Putamen (tissue), 1 donor: ENCODE measurements at places on chromosomes 5 and 9.
A peak's percentile ranks its signal among the peaks of the same experiment; 100 is the strongest.

- DNase-seq, result no peak
Measured at GRCh38 chr5:169037466-169037865, 263.5 kb downstream of the SLIT3 start.

GRCh38 chr5:56064984-56065383, 70.2 kb upstream of the IL6ST start:
- no peak for DNase-seq

- DNase-seq, result no peak
Measured at GRCh38 chr5:87156631-87157030, 111.1 kb upstream of the RASA1 start.

GRCh38 chr9:114869845-114870244, 60.5 kb downstream of the TNFSF8 start:
- no peak for DNase-seq

DNA sequence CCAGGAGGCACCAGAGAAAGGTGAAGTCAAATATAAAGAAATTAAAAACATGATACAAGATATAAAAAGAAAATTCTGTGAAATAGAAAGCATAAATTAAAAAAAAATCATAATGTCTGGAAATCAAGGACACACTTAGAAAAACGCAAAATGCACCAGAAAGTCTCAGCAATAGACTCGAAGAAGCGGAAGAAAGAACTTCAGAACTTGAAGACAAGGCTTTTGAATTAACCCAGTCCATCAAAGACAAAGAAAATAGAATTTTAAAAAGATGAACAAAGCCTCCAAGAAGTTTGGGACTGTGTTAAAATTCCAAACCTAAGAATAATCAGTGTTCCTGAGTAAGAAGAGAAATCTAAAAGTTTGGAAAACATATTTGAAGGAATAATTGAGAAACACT, 168.3 kb downstream of the PRR16 start:
- DNase-seq, result no peak

GRCh38 chr9:27043176-27043575, 37.7 kb upstream of the LRRC19 start:
- no peak for DNase-seq

DNA sequence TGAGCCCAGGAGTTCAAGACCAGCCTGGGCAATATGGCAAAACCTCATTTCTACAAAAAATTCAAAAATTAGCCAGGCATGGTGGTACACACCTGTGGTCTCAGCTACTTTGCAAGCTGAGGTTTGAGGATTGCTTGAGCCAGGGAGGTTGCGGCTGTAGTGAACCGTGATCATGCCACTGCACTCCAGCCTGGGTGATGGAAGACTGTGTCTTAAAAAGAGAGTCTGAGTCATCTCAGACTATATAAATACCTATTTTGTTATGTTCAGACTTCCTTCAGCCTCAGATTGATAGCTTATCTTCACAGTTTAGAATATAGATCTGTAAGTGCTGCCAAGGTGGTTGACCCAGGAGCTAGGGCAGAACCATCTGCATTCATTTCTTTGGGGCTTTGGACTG, 1.6 kb upstream of the PAIP2 start:
- no peak for DNase-seq

DNA sequence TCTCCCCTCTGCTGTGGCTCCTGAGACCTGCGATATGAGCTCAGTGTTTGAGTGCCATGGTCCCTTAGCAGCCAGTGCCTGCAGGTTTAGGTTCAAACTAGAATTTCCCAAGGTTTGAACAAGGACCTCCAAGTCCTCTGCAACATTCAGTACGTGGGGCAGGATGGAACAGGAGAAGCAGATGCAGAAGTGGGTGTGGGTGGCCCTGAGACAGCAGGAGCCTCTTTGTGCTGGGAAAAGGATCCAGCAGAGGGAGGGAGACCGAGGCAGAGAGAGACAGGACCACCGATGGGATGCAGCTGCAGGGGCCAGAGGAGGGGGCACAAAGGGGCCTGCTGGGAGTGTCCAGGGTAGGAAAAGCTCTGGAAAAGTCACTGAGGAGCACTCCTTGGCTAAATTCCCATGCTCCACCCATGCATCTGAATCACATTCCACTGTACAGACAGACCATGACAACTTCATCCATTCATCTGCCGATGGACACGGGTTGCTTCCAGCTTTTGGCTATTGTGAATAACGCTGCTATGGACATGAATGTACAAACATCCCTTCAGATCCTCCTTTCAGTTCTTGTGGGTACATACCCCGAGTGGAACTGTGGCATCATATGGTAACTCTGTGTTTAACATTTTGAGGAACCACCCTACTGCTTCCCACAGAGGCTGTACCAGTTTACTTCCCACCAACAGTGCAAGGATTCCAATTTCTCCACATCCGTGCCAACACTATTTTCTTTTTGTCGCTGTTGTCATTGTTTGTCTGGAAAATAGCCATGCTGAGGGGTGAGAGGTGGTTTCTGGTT, 26.7 kb upstream of the SUSD3 start:
- DNase-seq, result no peak

- no peak for DNase-seq
Measured at GRCh38 chr5:16935231-16936149, 598 bp downstream of the MYO10 start.

GRCh38 chr5:153745778-153746395, 255.4 kb downstream of the GRIA1 start:
- DNase-seq, result peak; percentile 49

- DNase-seq, result no peak
Measured at GRCh38 chr5:72282878-72283277, 37.2 kb downstream of the MRPS27 start.

DNA sequence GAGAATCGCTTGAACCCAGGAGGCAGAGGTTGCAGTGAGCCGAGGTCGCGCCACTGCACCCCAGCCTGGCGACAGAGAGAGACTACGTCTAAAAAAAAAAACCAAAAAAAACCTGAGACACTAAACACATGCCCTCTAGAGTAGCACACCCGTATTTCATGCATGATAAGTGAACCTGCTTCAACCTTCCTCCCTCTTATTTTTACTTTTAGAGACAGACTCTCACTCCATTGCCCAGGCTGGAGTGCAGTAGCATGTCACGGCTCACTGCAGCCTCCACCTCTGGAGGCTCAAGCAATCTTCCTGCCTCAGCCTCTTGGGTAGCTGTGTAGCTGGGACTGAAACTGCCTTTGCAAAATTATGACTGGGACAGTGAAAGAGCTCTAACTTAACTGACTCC, 17.6 kb upstream of the NANS start:
- no peak for DNase-seq

- DNase-seq, result no peak
Measured at GRCh38 chr9:135763716-135764446, 61.9 kb downstream of the KCNT1 start.

- no peak for DNase-seq
Measured at GRCh38 chr5:53407373-53407772, 73.1 kb upstream of the FST start.

DNA sequence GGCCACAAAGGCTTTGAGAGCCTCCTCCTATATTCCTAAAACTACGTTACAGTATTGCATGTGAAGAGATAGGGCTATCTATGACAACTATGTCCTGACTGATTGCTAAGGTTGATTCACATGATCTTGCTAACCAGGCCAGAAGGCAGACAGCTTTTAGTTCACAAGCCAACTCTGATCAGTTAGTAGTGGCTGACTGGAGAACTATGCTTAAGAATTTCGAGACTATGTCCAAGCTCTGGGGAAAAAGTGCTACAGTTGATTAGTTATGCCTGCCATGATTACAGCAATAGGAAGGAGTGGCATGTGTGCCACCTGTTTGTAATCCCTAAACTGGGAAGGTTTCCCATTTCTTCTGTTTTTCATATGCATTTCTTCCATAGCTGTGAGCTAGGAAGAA, 223.4 kb downstream of the DOCK8 start:
- no peak for DNase-seq

DNA sequence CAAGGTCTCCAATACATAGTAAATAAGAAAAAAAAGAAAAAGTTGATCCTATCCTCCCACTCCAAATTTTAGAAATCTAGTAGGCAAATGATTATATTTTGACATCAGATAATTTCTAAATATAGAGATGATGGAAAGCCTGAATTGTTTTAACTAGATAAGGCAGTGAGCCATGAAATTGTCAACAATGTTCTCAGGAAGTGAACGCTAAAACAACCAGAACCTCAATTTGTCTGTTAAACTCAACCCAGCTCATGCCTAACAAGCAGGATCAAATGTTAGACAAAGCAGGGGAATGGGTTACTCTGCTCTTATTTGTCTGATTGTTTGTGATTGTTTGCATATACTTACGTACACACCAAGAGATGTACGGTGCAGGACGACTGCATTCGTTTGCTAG, 49.2 kb downstream of the ESM1 start:
- DNase-seq, result no peak

DNA sequence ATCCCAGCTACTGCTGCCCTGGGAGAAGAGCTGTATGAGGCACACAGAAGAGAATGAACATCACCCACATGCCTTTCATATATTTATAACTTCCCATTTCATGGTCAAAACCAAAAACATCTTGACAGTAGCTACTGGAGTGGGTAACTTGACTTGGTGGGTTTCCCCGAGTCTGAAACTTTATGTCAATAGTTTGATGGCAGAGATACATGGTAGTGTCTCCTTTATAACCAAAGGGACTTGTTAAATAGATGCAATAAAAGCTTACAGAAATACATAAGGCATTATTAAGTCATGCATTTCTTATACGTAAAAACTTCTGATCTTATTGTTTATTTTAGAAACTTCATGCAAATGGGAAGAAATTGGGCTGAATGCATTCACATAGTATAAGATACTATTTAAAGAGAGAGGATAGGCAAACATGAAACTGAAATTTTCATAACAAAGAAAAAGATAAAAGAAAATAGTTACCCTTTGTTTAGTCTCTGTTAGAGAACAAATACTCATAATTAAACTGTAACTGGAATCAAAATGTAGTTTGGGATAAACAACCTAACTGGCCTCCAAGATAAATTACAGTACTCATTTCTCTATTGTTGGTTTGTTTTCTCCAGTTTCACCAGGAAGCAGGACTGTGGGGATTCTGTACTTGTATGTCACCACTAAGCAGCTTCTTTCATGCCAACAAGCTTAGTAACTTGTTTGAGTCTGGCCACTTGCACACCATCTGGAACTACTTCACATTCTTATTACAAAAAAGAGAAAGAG, 459.3 kb upstream of the MEF2C start:
- DNase-seq, result no peak

GRCh38 chr9:118567861-118568260, 801.4 kb downstream of the BRINP1 start:
- no peak for DNase-seq

GRCh38 chr5:56270058-56270457, 36.9 kb upstream of the ANKRD55 start:
- no peak for DNase-seq

DNA sequence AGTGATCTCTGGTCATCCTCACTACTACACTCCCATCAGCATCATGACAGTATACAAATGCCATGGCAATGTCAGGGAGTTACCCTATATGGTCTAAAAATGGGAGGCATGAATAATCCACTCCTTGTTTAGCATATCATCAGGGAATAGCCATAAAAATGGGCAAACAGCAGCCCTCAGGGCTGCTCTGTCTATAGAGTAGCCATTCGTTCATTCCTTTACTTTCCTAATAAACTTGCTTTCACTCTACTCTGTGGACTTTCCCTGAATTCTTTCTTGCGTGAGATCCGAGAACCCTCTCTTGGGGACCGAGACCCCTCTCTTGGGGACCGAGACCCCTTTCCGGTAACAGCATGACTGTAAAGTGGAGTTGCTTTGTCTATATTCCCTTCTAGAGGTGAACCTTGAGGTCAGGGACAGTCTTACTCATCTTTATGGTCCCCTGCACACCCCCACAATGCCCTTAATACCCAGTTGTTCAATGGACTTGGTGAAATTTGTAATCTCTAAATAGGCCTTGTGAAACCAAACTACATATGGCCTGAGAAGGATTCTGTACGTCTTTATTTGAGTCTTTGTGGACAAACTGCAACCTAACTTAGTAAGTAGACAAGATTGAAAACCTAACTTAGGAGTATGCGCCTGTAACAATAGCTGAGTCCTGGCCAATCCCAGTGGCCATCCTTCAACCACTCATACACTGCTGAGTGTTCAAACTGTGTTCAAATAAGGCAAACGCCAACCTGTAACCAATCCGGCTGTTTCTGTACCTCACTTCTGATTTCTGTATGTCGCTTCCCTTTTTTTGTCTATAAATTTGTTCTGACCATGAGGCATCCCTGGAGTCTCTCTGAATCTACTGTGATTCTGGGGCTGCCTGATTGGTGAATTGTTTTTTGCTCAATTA, 32.3 kb upstream of the UBTD2 start:
- no peak for DNase-seq

GRCh38 chr9:98255061-98255577, 330 bp downstream of the TBC1D2 start:
- no peak for DNase-seq

- DNase-seq, result no peak
Measured at GRCh38 chr5:140408750-140409241, 7.2 kb downstream of the ANKHD1 start.

- DNase-seq, result no peak
Measured at GRCh38 chr5:178282391-178282790, 49.8 kb upstream of the PHYKPL start.

GRCh38 chr5:87122151-87122977, 145.3 kb upstream of the RASA1 start:
- DNase-seq, result no peak

- no peak for DNase-seq
Measured at GRCh38 chr5:9765419-9766140, 135.4 kb upstream of the TAS2R1 start.

GRCh38 chr9:35732800-35733541, 505 bp downstream of the CREB3 start:
- DNase-seq, result no peak

DNA sequence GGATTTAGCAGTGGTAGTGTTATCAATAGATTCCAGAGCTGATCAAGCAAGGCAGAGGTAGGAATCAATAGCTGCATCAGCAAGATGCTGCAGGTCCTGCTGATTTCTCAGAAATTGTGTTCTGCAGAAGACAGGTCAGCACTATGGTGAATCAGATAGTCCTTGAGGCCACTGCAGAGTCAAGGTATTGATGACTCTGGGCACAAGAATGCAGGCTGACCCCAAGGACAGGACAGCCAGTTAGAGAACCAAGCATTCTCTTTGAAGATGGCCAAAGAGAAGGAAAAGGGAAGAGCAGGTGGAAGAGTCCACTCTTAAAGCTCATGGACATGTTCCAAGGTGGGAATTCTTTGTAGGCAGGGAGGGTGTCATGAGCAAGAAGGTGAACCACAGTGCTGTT, 28.0 kb downstream of the PRUNE2 start:
- no peak for DNase-seq

GRCh38 chr5:150836703-150837102, 9.6 kb upstream of the IRGM start:
- no peak for DNase-seq

GRCh38 chr5:103560826-103561225, 1.8 kb downstream of the NUDT12 start:
- DNase-seq, result no peak

DNA sequence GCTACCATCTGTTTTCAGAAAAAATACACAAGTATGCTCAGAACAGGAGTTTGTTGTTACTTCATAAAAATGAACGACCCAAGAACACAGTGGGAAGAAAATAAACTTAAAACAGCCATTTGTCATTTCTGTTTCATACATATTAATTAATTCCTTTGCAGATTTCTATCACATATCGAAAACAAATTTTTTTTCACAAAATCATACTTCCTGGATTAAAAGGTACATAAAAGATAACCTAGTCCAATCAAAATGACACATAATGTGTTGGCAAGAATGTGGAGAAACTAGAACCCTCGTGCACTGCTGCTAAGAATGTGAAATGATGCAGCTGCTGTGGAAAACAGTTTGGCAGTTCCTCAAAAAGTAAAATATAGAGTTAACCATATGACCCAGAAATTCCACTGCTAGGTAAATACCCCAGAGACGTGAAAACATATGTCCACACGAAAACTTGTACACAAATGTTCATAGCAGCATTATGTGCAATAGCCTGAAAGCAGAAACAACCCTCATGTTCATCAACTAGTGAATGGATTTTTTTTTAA, 46.0 kb downstream of the MYO10 start:
- DNase-seq, result no peak
